ENCODE measurements at places on chromosomes 3 and 15.

DNA sequence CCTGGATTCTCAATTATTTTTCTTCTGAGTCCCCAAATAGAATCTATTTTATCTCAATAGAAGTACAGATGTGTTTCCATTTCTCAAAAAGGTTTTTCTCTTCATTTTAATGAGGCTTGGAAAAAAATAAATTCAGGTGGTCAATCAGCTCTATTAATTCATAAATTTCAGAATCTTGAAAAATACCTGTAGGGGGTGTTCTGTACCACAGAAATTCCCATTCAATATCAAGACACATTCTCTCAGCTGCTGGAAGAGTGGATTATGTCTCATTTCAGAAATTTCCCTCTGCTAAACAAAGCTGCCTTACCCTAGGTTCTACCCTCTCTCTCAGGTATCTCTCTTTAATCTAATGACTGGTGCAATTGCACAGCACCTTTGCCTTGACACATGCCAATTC, 1121.2 kb downstream of the SI start:
- no peak for DNase-seq

GRCh38 chr3:63870615-63871005, 6.9 kb downstream of the ATXN7 start:
- no peak for DNase-seq

DNA sequence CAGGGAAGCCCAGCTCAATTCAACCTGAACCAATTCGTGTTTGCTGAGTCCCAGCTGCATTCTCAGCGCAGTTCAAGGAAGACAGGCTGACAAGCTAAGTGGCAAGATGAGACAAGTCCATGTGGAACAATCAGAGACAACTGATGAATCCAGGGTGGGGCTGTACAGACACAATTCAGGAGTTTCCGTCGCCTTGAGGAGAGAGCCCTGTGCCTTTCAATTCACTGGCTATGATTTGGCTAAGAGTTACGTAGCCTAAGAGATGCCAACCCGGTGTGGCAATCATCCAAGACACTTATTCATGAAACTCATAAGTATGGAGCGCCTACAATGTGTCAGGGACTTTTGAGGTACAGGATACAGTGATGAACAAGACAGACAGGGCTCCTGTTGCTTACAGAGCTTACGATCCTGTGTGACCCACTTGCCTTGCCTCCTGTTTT, 15.5 kb upstream of the ZBED2 start:
- no peak for DNase-seq

DNA sequence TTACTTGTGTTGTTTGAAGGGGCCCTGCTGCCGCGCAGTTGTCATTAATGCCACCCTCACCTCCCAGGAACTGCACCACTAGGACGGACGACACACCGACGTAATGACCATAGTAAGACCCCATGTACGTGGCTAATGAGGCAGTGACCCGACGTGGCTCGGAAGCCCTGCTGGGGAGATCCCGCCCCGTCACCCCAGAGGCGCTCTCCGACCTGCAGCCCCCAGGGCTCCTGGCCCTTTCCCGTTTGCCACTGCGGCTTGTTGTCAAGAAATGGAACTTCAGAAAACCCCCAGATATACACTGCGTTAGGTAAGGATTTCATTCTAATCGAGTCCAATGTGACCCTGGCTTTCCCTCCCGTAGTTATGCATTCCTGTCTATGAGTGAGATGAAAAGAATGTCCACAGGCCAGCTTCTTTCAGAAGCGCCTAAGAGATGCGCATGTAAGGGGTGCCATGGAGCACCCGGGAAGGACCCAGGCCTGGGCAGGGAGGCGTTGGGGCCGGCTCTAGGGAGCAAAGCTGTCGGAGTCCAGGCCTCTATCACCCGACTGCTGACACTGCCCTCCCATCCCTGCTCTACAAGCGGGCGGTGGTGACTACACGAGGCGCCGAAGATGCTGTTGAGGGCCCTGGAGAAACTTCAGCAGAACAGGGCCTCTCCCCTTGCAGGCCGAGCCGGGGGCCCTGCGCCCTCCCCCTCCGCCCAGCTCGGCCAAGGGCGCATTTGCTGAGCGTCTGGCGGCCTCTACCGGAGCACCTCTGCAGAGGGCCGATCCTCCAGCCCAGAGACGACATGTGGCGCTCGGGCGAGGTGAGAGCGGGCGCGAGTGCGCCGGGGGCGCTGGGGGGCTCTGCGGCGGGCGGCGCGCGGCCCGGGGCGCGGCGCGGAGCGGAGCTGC, at the start of gene GABRA5:
TSS of gene GABRA5 (plus strand) at position 765 of the 902 bp plus-strand sequence. CDS start 2,187 bp downstream, outside the sequence.
- no peak for DNase-seq

DNA sequence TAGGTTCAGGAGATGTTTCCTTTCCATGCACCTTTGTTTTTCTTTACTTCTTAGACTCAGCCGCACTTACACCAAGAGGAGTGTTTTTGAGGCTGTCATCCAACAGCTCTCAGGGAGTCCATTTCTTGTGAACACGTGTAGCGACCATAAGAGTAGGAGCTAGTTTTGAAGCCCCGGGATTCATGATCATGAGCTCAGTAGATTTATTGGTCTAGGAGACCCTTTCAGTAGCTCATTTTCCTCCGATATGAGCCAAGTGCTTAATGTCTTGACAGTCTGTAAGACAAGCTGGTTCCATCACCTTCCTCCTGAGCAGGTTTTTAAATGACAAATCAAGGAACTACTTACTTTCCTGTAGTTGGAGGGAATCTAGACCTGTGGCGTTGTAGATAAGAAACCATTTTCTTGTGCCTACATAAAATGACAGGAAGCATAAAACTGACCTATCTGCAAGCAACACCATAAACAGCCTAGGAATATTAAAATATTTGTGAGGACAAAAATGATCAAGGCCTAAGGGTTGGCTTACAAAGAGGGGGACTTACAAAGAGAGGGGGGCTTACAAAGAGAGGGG, 172.6 kb upstream of the BHLHE40 start:
- DNase-seq = no peak

DNA sequence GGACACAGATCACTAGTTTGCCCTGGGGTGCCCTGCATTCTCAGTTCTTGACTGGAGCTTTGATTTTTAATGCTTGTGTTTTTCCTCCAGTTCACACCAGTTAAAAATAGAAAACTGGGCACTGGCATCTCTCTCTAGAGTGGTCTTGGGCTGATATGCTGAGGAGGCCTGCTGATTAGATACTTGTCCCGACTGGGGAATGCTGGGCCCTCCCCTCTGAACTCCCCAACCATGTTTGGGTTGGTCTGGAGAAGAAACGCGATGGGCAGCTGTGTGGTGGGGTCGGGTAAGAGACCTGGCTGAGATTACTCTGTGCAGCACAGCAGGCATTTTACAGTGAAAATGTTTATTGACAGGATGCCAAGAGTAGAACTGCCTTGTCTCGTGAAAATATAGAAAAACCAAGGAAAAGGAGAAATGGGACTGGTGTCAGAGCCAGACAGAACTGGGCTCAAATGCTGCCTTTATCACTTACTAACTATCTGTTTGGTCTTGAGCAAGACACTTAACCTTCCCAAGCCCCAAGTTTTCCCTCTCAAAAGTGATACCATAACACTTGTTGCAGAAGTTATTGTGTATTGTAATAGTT, 1.6 kb upstream of the ACTC1 start:
- no peak for DNase-seq

All from stimulated activated CD8-positive, alpha-beta memory T cell treated with anti-CD3 and anti-CD28 coated beads, Interleukin-15, amount 100 ng/mL, for 1 hour (primary cell).